ENCODE measurements at places on chromosomes 3 and 15.

GRCh38 chr3:127172781-127173515 is 20.0 kb upstream of the PRR23E start:
- DNase-seq: peak; percentile 97

DNA sequence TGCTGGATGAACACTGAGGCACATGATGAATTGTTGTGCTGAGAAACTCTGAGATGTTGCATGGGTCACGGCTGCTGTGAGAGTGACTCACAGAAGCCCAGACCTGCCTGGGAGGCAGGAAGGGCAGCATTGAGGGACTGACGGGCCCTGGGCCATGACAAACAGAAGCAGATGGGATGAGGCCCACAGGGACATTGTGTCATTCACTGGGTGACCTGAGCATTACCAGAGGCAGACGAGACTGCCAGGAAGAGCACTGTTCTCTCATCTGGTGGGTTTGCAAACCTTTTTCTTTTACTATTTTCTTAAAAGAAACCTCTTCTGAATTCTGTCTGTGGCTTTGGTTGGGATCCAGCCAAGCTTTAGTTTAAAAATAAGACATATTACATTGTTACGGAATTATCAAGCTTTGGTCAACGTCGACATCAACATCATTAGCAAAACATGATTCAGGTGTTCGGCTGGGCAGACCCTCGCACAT is 67.8 kb downstream of the BDH1 start:
- DNase-seq: peak; percentile 79

DNA sequence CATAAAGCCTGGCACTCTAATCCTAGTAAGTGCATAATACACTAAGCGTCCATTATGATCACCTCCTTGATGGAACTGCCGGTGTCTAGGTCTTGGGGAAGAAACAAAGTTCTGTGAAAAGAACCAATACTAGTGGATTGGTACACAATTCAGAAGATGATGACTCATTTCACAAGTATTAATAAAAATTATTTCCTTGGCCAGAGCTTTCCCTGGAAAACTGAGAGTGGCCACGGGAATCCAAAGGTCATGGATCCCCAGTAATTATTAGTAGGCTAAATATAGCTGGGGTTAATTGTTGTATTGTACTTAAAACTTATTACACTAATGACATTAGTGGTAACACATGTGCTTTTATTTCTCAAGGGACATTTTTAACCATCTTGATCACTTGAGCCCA is 808.0 kb upstream of the NR2F2 start:
- DNase-seq: no peak

DNA sequence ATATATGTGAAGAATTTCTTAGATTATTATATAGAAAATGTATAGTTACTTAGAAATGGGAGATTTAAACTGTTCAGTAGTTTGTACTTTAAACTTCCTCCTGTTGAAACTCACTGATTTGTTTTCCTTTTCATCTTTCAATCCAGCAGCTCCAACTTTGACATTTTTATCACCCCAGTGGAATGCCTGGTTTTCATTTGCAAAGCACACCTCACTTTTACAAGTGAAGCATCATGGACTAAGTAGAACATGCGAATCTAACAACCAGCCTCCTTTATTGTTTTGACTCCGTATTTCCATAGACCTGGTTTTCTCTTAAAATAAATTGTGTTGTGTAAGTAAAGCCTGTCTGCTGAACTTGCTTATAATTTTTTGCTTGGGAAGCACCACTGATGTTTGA is 97.8 kb upstream of the ROBO2 start:
- DNase-seq: no peak

GRCh38 chr3:69180869-69181591 is 58.6 kb upstream of the LMOD3 start:
- DNase-seq: no peak

- no peak for DNase-seq
Observed at GRCh38 chr3:42345811-42346210, 64.6 kb downstream of the LYZL4 start.

DNA sequence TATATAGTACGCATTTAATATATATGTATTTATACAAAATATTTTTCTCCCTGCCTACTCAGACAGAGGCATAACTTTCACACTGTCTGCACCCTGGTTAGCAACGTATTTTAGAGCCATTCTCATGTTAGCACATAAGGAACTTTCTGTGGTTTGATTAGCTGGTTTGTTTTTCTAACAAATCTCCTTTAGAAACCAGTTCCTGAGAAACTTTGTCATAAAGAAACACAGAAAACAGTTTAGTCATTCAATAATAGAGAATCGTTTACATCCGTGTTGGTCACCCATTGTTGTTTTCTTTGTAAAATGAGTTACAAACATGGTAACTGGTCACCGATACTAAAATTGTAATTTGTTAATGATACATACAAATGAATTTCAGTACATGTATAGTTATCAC is 5.9 kb upstream of the NGRN start:
- no peak for DNase-seq

GRCh38 chr15:77540312-77541060 is 92.2 kb downstream of the LINGO1 start:
- DNase-seq: no peak

- peak; percentile 12 for DNase-seq
Observed at GRCh38 chr3:47661121-47661752, 82.6 kb upstream of the CSPG5 start.

DNA sequence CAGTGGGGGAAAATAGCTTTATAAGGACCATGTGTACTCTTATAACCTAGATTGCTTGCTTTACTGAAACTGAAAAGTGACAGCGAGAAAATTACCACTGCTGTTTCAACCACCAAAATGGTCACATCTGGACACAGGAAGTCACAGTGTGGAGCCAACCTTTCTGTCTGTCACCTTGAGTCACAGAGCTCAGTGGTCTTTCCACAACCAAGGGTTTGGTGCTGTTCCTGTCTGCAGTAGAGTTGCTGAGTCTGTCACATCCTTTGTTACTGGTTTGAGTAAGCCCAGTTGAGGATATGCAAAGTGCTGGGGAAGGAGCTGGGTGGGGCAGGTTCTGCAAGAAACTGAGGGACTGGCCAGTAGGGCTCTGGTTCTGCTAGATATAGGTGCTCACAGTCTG is 139.1 kb upstream of the EIF1B start:
- DNase-seq: no peak

- no peak for DNase-seq
Observed at GRCh38 chr3:193943851-193944517, 192.0 kb upstream of the HES1 start.

GRCh38 chr15:82640672-82641071 is 6.5 kb downstream of the CPEB1 start:
- DNase-seq: no peak

DNA sequence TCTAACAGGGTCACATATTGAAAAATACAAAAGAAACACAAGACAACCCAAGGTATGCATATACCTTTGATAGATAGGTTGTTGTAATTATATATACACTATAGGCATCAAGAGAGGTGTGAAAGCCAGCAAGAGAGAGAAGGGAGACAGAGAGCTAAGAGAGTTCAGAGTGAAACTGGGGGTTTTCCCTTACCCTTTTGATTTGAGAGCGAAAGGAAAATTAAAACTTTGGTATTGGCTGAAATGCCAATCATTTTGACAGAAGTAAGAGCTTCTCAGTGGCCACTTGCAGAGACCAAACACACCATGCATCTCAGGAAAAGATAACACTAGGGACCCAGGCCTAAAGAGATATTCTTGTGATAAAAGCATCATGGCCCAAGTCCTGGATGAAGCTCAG is 183.6 kb downstream of the SHOX2 start:
- no peak for DNase-seq

DNA sequence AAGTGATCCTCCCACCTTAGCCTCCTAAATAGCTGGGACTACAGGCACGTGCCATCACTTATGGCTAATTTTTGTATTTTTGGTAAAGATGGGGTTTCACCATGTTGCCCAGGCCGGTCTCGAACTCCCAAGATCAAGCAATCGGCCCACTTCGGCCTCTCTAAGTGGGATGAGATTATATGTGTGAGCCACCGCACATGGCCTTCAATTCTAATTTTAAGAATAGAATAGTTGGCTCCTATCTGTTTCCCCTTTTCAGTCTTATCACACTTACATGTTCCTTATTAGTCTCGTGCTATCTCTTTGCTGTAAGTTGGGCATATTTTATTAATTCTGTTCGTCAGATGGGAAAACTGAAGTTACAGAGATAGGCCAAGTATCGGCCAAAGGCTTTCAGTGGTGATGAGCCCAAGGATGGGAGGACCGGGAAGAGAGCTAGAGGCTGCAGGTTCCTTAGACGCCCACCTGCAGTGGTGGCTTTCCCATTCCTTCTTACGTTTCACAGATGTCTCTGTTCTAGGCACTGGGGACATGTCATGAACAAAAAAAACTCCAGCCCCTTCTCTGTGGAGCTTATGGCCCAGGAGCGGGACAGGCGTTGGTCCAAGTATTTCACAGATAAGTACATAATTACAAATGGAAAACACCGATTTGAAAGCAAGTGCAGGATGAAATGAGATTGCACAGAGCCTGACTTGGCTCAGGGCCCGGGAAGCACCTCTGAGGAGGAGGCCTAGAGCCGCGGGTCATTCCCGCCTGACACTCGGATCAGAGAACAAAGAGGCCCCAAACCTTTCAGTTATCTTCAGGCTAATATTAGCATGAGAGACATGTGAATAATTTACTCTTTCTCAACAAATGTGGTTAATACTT is 91.1 kb upstream of the KLF13 start:
- DNase-seq: peak; percentile 91

DNA sequence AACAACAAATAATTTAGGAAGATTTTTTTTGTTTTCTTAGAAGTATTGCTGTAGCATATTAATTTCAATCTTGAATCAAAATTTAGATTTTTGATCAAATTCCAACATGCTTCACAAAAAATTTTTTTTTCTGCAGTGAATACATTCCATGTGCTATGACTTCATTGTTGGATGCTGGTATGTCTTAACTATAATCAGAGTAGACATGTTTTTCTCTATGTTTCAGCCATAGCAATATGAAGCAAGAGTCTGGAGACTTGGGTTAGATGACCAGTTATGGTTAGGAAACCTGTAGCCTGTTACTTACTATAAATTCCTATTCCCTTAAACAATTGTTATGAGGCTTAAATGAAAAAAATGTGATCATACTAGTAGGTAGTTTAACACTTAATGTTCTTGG is 176.1 kb upstream of the CHL1 start:
- no peak for DNase-seq

- DNase-seq: no peak
Observed at GRCh38 chr3:52463416-52463815, 8.0 kb downstream of the NISCH start.

GRCh38 chr15:29942143-29942542 is 119.9 kb upstream of the TJP1 start:
- DNase-seq: no peak

DNA sequence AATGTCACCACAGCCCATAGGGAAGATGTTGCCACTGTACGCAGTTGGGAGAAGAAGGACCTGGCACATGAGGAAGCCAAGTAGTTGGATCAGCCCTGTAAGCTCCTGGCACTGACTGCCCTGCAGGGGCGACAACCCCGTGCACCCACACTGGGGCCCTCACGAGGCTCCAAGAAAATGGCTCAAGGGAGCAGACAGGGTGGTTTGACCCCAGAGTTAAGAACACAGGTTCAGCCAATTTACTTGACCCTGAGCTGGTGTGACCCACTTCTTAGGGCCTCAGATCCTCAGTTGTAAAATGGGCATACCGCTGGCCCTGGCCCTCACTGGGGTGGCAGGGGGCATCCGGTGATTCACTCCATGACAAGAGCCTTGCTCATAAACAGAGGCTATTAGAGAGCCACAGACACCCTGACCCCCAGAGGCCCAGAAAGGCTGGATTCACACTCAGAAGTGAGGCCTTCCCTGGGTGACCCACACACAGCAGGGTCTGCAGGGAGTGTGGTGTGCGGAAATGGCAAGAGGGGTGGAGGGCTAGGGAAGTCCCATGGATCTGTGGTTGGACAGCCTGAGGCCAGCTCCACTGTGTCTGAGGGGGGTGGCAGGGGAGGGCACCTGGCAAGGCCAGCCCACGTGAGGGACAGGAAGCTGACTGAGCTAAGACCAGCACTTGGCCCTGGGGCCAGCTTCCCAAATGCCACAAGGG is 1.7 kb upstream of the HHATL start:
- DNase-seq: no peak

DNA sequence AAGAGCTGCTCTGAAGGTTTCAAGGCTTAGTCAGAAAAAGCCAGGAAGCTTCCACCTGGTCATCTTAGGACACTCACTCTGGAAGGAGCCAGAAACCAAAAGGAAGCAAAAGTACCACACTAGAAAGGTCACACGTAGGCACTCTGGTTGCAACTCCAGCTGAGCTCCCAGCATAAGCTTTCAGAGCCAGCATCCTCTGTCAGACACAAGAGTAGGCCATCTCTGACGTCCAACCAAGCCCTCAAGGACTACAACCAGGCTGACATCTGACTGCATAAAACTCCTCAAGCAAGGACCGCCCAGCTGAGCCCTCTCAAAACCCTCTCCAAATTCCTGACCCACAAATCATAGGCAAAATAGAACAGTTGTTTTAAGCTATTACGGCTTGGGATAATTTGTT is 12.8 kb downstream of the SH3BP5 start:
- DNase-seq: no peak
